ENCODE measurements at places on chromosomes 11 and 22. TPM values are rescaled to one million over a fixed set of nuclear protein-coding genes. Genes with fewer than 3 reads are reported as not detected.

TYR gene
- total RNA-seq, result not detected

UCP2 gene
- total RNA-seq, result 82.4 TPM

FBXO3 gene
- total RNA-seq, result 34.5 TPM

NOL12 gene
- total RNA-seq, result 23.6 TPM

SCUBE1 gene
- total RNA-seq, result 0.09 TPM

TTC36 gene
- not detected for total RNA-seq

APOL5 gene
- not detected for total RNA-seq

ART1 gene
- total RNA-seq, result not detected

SYT9 gene
- total RNA-seq, result 0.18 TPM

CRYBA4 gene
- total RNA-seq, result not detected

PDE2A gene
- total RNA-seq, result 2.1 TPM

NXPE2 gene
- total RNA-seq, result not detected

KCNE3 gene
- total RNA-seq, result not detected

OR2AG1 gene
- total RNA-seq, result not detected
